Endothelial cell of coronary artery (primary cell): ENCODE measurements at places on chromosomes 2 and 18. TPM values are rescaled to one million over a fixed set of nuclear protein-coding genes. Genes with fewer than 3 reads are reported as not detected.

The HOXD9 gene
- 0.09 and 0.75 TPM in 2 replicates for total RNA-seq

The RBBP8 gene
- 11.5 and 12.1 TPM in 2 replicates for total RNA-seq

The ALK gene
- total RNA-seq: not detected in 2 replicates

The CNGA3 gene
- total RNA-seq: not detected in 2 replicates

The NGEF gene
- 0.09 and 1.5 TPM in 2 replicates for total RNA-seq

The CD302 gene
- total RNA-seq: 3.3 and 6.2 TPM in 2 replicates

The LIMS3 gene
- total RNA-seq: 10.1 and 28.2 TPM in 2 replicates

The CCDC102B gene
- total RNA-seq: 2.5 and 2.9 TPM in 2 replicates

The ACTR2 gene
- total RNA-seq: 134 and 158 TPM in 2 replicates

The ADD2 gene
- total RNA-seq: 0.28 and 4.3 TPM in 2 replicates

The OXER1 gene
- not detected in 2 replicates for total RNA-seq

The PSD4 gene
- 0.18 and 0.66 TPM in 2 replicates for total RNA-seq

The RTP5 gene
- total RNA-seq: not detected in 2 replicates

The ZNF396 gene
- total RNA-seq: 0.36 and 0.56 TPM in 2 replicates

The CBLN2 gene
- 0.09 and 0.47 TPM in 2 replicates for total RNA-seq

The TGFA gene
- 0.09 and 0.38 TPM in 2 replicates for total RNA-seq

The ATP6V1C2 gene
- not detected in 2 replicates for total RNA-seq

The SKA1 gene
- 5.2 and 15.0 TPM in 2 replicates for total RNA-seq

The ATP8B1 gene
- 67.1 and 67.3 TPM in 2 replicates for total RNA-seq

The GCKR gene
- 6.7 and 9.3 TPM in 2 replicates for total RNA-seq

The IL37 gene
- not detected in 2 replicates for total RNA-seq

The SESTD1 gene
- total RNA-seq: 21.1 and 31.1 TPM in 2 replicates

The COLEC11 gene
- total RNA-seq: 0.09 and 0.38 TPM in 2 replicates

The ACKR3 gene
- 14.4 and 17.5 TPM in 2 replicates for total RNA-seq

The NAT8 gene
- not detected in 2 replicates for total RNA-seq

The DSC2 gene
- under 0.01 TPM in 1 of 2 replicates, not detected in the other for total RNA-seq

The MAIP1 gene
- total RNA-seq: 20.2 and 21.2 TPM in 2 replicates

The ZAP70 gene
- not detected in 2 replicates for total RNA-seq

The RGPD3 gene
- 0.09 and 0.19 TPM in 2 replicates for total RNA-seq
